ENCODE measurements at places on chromosomes 5 and 9. TPM values are rescaled to one million over a fixed set of nuclear protein-coding genes. Genes with fewer than 3 reads are reported as not detected.

The TEX48 gene
- not detected for total RNA-seq

The SLC6A18 gene
- total RNA-seq = not detected

The MYORG gene
- total RNA-seq = 6.3 TPM

The IL5 gene
- total RNA-seq = not detected

The PAEP gene
- total RNA-seq = 0.45 TPM

The LCP2 gene
- not detected for total RNA-seq

The INSL6 gene
- not detected for total RNA-seq

The NR2F1-AS1 gene
- total RNA-seq = 4.0 TPM

Data from A549 treated with Mapracorat at 1 μM for 4 hours (cell line).